ENCODE measurements at places on chromosomes 16 and 17.
A peak's percentile ranks its signal among the peaks of the same experiment; 100 is the strongest.

- no peaks in the 10 kb centered on the region for H3K36me3 ChIP-seq
- no peak for DNase-seq
- H3K27ac ChIP-seq = no peak overlapping the region
- H3K4me1 ChIP-seq = no peaks in the 10 kb centered on the region
- H3K27me3 ChIP-seq = peaks cover 48% of the 10 kb centered on the region
These were observed 30.4 kb downstream of the COX4I1 start for GRCh38 chr16:85829751-85830445.

DNA sequence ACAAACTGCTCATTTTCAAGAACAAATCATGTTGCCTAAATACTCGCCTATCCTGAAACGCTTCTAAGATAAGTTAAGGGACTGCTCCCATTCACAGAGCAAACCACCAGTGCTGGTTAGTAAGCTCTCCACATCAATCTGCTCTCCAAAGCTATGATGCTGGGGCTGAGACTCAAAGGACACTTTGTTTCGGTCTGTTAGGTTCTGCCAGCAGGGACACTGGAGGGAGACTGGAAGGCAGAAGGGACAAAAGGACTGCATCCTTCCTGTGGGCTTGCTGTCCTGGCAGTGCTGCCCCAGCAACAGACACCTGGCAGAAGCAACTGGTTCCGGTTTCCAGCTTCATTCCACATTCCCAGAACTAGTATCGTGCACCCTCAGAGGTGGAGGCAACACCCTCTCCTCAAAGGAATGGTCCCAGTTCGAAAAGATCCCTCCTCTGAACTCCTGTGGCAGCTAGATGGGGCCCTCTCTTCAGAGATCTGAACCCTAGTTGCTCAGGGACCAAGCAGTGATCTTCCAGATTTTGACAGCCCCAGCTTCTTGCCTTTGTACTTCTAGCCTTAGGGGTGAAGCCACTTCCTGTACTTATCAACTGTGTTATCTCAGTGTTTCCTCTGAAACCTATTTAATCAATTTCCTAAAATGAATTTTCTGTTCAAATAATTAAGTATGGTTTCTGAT, 73.4 kb upstream of the GSG1L start:
- no peaks in the 10 kb centered on the region for H3K27me3 ChIP-seq
- peaks cover 50% of the 10 kb centered on the region for H3K36me3 ChIP-seq
- peak; percentile 28 for DNase-seq
- peaks cover 14% of the 10 kb centered on the region for H3K4me1 ChIP-seq

DNA sequence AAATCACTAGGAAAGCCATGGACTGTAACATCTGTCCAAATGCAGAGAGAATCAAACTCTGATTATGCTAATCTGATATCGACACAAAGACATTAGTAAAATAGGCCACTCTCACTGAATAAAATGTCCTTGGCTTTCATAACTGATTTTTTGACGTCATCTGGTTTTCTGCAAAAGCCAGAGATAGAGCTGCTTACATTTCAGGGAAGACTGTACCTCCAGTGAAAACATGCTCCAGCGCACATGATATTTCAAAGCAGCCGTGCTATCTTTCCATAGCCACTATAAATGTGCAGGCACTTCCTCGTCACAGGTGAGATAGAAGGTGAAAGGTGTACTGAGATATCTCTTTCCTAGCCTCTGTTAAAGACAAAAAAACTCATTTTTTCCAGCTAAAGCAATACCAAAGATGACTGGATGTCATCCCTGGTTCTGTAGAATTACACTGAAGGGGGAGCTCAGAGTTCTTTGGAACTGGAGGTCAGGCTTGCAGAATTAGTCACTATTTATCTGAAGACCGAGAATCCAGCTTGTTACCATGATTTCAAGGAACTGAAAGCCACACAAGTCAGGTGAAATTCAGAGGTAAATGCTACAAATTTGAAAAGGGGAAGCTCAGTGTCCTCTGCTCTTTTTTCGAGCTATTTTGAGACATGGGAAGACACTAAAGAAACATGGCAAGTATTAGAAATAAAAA, 249.5 kb downstream of the CA10 start:
- DNase-seq = no peak
- no peak overlapping the region for H3K4me3 ChIP-seq
- H3K36me3 ChIP-seq = no peaks in the 10 kb centered on the region
- no peaks in the 10 kb centered on the region for H3K27me3 ChIP-seq
- no peaks in the 10 kb centered on the region for H3K4me1 ChIP-seq
- H3K27ac ChIP-seq = no peak overlapping the region

DNA sequence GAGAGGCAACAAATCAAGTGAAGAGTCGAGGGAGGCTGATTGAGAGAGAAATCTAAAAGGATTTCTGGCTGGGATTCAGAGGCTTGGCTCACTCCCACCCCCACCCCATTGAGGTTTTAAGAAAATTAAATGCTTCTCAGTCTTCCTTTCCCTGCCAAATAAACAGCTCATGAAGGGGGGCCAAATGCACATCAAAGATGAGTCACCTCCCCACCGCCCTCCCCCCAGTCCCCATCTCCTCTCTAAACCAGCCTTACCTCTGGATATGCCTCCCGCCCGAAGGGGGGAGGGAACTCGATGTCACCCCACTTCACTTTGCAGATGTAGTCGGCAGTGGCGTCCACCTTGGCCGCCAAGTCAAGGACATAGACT, 11.6 kb downstream of the ACLY start:
- peak; percentile 55 for DNase-seq
- H3K4me1 ChIP-seq = no peaks in the 10 kb centered on the region
- no peak overlapping the region for H3K27ac ChIP-seq
- no peaks in the 10 kb centered on the region for H3K27me3 ChIP-seq
- H3K4me3 ChIP-seq = no peak overlapping the region

- no peak overlapping the region for H3K4me3 ChIP-seq
- no peak overlapping the region for H3K27ac ChIP-seq
- H3K27me3 ChIP-seq = peaks cover 58% of the 10 kb centered on the region
These were observed 13.0 kb downstream of the HYDIN start for GRCh38 chr16:71217506-71217905.

- no peaks in the 10 kb centered on the region for H3K36me3 ChIP-seq
- no peaks in the 10 kb centered on the region for H3K27me3 ChIP-seq
- no peak overlapping the region for H3K4me3 ChIP-seq
- DNase-seq = no peak
These were observed 20.9 kb downstream of the SOST start for GRCh38 chr17:43737722-43738121.

DNA sequence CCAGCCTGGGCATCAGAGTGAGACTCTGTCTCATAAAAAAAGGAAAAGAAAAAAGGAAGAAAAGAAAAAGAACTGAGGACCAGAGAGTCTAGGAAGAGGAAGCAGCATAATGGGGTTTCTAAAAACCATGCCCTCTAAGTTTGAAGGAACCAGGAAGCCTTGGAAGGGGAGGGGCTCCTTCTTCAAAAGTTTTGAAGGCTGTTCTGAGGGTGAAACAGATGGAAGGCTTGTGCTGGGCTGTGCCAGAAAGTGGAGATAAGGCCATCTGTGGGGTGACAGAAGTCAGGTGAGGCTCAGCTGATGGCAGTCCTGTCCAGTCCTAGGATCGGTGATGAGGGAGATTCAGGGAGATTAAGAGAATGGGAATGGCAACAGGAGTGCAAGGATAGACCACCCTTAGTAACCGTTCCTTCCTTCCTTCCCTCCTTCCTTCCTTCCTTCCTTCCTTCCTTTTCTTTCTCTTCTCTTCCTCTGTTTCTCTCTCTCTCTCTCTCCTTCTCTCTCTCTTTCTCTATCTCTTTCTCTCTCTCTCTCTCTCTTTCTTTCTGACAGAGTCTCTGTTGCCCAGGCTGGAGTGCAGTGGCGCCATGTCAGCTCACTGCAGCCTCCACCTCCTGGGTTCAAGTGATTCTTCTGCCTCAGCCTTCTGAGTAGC, 182.6 kb downstream of the NTN1 start:
- no peak overlapping the region for H3K4me3 ChIP-seq
- H3K4me1 ChIP-seq = no peaks in the 10 kb centered on the region
- H3K27ac ChIP-seq = no peak overlapping the region
- no peaks in the 10 kb centered on the region for H3K36me3 ChIP-seq

DNA sequence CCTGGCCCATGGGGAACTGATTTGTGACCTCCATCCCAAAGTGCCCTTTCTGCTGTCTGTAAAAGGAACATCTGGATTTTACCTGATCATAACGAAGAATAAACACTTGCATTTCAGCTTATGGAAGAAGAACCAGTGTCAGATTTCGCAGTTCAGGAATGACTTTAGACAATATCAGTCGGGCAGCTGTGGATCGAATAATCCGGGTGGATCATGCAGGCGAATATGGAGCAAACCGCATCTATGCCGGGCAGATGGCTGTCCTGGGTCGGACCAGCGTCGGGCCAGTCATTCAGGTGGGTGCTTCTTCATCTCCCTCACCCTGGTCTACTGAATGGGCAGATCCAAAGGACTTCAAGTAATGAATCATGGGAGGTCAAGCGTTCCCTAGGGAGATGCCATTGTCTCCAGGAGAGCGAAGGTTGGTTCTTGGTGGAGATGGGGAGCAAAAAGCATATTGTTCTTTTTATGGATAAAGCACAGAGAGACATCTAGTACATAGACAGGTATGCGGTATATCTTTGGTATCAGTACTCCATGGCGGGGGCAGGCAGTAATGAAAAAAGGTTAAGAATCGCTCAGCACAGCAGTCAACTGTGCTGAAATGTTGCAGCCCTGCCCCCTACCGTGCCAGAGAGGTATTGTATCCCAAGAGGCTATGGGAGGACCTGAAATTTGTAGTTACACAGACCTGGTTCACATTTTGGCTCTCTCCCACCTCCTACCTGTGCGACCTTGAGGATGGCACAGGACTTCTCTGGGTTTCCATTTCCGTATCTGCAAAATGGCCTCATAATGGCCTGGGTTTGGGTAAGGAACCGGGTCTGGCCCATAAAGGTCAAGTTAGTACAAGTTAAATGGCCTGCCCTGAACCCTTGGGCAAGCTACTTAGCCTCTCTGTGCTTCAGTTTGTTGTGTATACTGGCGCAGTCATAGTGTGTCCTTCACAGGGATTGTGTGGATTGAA, 4.7 kb downstream of the COQ7 start:
- peak; percentile 72 for DNase-seq
- H3K27ac ChIP-seq = no peak overlapping the region
- H3K36me3 ChIP-seq = no peaks in the 10 kb centered on the region
- no peak overlapping the region for H3K4me3 ChIP-seq

- H3K27ac ChIP-seq = no peak overlapping the region
- DNase-seq = no peak
- H3K4me1 ChIP-seq = peaks cover 6% of the 10 kb centered on the region
These were observed 61.8 kb downstream of the ARSG start for GRCh38 chr17:68353111-68353521.

GRCh38 chr17:48636177-48637018, 10.2 kb upstream of the HOXB9 start:
- no peak overlapping the region for H3K27ac ChIP-seq
- no peak overlapping the region for H3K4me3 ChIP-seq
- H3K4me1 ChIP-seq = no peaks in the 10 kb centered on the region
- peaks cover 3% of the 10 kb centered on the region for H3K27me3 ChIP-seq
- peak; percentile 93 for DNase-seq

DNA sequence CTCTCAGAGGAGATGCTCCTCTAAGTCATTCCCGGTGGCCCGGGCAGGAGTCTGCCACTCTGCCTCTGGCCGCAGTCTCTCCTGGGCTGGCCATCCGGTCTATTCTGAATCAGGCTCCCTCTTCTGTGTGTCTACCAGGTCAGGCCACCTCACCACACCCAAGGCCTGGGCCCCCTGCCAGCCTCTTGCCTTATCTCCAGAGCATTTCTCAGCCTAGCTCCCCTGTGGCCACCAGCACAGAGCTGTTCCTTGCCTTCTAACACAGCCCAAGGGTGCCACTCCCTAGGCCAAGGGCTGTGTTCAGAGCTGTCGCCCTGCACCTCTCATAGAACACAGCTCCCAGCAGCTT, 55.3 kb downstream of the MYO18A start:
- no peaks in the 10 kb centered on the region for H3K4me1 ChIP-seq
- no peak overlapping the region for H3K27ac ChIP-seq
- H3K36me3 ChIP-seq = no peaks in the 10 kb centered on the region
- no peak for DNase-seq
- no peaks in the 10 kb centered on the region for H3K27me3 ChIP-seq
- no peak overlapping the region for H3K4me3 ChIP-seq

GRCh38 chr16:65148804-65149203, 26.9 kb upstream of the CDH11 start:
- H3K36me3 ChIP-seq = no peaks in the 10 kb centered on the region
- H3K27ac ChIP-seq = no peak overlapping the region
- no peak overlapping the region for H3K4me3 ChIP-seq
